Activated CD4-positive, alpha-beta memory T cell treated with anti-CD3 and anti-CD28 coated beads, Interleukin-2, amount 10 ng/mL, durations not matched to agents 7 days and 5 days (primary cell): ENCODE measurements at places on chromosomes 1 and 21. TPM values are rescaled to one million over a fixed set of nuclear protein-coding genes. Genes with fewer than 3 reads are reported as not detected.
A peak's percentile ranks its signal among the peaks of the same experiment; 100 is the strongest.

DNA sequence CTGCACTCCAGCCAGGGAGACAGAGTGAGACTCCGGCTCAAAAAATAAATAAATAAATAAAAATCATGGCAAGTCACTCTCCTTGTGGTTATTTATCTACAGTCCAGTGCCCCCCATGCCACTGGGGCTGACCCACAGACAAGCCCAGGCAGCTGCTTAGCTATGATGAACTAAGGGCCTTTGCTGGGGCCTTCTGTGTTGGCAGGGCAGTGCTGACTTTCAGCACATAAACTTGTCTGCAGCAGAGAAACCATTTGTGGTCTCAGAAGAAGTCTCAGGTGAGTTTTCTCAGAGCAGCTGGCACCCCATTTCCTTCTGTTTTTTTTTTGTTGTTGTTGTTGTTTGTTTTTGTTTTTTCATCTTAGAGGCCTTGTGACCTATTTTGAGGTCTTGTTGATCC lies 20.9 kb upstream of the CFHR4 start:
- no peak for DNase-seq

DNA sequence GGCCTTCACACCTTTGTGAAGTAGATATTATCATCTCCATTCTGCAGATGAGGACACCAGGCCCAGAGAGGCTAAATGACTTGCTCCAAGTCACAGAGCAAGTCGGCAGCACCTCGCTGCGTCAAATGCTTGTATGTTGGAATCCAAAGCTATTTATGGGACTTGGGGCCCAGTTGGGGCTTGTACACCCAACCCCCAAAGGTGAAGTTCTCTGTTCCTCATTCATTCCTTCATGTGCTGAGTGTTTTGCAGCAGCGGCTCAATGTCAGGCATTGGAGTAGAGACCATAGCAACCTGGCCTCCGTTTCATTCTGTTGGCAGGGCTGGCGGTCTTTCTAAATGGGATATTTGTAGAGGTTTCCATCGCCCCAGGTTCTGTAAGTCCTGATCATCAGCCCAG lies 113.4 kb upstream of the SLC25A33 start:
- no peak for DNase-seq

The IL6R gene
- total RNA-seq = 16.0 TPM

The WDR64 gene
- 0.13 TPM for total RNA-seq

DNA sequence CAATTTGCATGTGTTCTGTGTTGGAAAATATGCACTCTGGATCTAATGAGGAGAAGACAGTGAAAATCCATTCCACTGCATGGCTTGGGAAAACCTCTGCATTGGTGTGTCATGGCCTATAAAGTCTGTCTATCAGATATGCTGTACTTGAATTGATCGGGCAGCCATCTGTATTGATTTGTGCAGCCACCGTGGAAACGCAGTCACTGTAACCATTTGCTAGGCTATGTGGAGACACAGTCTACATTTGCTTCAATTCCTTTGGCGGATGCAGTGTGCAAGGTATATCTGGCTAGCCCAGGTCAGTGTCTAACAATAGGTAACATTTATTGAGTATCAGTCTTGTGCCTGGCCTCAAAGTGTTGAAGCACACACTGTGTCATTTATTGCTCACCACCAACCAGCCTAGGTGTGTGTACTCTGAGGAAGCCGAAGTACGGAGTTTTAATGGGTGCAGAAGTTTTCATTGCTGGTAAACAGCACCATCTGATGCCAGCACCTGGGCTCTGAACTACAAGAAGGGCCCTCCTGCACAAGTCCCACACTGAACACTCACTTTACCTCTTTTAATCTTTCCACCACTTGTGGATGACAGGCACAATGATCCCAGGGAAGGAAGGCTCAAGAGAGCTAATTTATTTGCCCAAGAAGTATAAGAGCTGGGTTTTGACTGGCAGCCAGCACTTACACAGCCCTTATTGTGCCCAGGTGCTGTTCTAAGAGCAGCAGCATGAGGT lies 83.4 kb downstream of the DAB1 start:
- no peak for DNase-seq

The PTGS2 gene
- 0.13 TPM for total RNA-seq

GRCh38 chr1:156795787-156796186 lies 20.9 kb downstream of the SH2D2A start:
- no peak for DNase-seq

DNA sequence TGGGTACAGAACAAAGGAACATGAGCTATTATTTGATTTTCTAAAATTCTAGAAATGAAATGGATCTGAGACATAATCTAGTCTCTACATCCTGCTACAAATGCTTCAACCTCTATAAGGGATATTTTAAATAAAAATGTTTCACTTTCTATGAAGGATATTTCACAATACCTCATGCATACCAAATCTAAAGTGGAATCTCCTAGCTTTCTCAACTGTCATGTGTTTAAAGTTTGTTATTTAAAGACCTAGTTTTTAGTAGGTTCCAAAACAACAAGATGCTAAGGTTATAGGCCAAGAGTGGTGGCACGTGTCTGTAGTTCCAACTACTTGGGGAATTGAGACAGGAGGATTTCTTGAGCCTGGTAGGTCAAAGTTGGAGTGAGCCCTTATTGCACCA lies 47.6 kb downstream of the KDM5B start:
- no peak for DNase-seq

DNA sequence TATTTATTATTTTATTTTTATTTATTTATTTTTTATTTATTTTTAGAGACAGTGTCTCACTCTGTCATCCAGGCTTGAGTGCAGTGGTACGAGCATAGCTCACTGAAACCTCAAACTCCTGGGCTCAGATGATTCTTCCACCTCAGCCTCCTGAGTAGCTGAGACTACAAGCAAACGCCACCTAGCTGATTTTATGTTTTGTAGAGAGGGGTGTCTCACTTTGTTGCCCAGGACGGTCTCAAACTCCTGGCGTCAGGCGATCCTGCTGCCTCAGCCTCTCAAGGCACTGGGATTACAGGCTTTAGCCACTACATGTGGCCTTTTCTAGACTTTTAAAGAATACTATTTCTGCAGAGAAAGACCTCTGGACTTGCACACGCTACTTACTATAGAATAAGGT lies 61.3 kb upstream of the C1orf53 start:
- no peak for DNase-seq

DNA sequence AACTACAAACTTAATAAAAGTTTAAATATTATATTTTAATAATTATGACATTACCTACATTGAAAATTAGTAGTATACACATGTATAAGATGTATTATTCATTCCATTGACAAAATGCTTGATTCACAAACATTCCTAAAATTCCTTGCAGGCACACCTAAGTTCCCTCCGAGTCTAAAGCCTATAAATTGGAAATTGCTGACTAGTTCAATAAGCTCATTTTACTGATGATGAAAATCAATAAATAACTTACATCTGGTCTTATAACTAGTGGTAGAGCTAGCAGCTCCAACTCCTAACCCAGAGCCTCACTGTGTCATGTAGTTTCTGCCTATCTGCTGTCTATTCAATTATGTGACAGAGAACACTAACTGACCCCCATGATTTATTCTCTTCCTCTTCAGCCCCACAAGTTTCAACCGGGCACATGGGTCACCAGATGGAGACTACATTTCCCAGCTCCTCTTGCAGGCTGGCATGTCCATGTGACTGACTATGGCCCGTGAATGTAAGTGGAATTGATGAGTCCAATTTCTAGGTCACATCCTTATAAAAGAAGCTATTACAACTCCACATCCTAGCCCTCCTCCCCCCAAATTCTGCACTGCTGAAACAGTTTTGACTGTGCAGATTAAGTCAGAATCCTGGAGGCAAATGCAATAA lies 29.6 kb upstream of the LRRC8D start:
- DNase-seq = no peak

GRCh38 chr1:167683641-167684502 lies 37.9 kb upstream of the MPZL1 start:
- no peak for DNase-seq

The PLA2G4A gene
- 0.20 TPM for total RNA-seq

The RNU1-1 gene
- 1,691 TPM for total RNA-seq

GRCh38 chr1:165600793-165601192 lies 30.2 kb upstream of the MGST3 start:
- no peak for DNase-seq

The TMIGD3 gene
- total RNA-seq = not detected

DNA sequence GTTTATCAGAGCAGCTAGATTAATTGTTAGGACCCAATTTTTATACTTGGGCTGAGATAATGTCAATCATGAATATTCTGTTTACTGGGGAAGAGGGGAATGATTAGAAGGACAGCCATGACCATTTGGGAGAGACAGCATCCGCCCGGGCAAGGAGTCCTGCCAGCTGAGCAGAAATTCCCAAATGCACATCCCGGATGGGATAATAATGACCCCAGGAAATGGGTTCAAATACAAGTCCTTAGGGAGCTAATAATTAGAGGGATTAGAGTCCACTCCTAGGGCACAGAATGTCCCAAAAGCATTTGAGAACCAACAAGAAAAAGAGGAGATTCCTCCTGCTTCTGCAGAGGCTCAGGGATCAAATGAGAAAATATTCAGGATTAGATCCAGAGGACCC lies 115.9 kb downstream of the LRRC53 start:
- DNase-seq = no peak

The LRRC3 gene
- total RNA-seq = 3.7 TPM

The ZBTB8B gene
- not detected for total RNA-seq

DNA sequence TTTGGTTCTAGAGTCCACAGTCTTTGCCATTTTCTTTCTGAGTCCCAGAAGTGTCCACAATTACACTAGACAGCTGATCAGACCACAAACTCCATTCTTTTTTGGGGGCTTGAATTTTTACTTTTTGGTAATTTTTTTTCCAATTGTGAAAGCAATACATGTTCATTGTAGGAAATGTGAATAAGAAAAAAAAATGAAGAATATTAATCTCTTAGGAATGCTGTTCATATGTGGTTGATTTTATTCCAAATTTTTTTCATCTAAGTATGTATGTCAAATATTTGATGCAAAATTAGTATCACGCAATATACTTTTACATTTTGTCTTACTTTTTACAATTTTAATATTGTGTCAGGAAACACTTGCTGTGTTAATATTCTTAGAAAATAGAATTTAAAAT lies 76.4 kb upstream of the ETS2 start:
- DNase-seq = no peak

The OR2T6 gene
- not detected for total RNA-seq

The KCNA3 gene
- 84.9 TPM for total RNA-seq

DNA sequence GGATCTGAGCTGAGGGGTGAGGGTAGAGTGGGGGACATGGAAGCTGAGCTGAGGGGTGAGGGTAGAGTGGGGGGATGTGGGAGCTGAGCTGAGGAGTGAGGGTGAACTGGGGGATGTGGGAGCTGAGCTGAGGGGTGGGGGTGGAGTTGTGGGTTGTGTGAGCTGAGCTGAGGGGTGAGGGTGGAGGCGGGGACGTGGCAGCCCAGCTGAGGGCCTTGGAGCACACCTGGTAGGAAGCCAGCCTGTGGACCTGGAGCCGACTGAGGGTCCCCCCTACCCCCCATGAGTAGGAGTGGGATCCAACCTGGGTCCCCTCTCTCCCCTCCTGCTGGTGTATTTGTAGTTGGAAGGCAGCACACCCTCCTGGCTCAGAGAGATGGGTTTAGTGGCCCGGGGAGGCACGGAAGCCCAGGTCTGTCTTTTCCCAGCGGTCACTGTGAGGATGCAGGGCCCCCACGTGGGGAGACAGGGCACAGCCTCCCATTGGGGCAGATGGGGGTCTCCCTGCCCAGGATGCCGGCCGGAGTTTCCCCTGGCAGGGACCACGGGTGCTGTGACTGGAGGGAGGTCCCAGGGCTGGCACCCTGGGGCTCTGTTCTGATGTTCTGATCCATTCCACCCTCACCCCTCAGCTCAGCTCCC lies 13.2 kb upstream of the NPHP4 start:
- no peak for DNase-seq

- DNase-seq = no peak
Measured at GRCh38 chr1:98113811-98114210, 193.0 kb upstream of the DPYD start.

DNA sequence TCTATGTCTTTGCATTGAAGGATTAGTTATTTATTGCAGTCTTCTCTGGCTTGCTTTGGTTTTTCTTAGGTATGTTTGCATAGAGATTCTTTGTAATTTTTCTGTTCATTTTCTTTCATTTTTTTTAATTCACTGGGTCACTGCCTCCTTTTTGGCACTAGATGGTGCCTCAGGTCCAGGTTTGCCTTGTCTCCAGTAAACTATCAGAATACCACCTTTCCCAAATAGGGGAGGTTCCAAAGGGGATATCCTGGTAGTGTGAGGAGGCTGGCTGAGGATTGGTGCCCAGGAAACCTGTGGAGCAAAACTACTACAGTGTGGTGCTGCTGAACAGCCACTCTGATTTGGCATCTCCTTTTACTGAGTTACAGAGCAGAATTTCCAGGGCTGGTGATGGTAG lies 257.1 kb downstream of the KCTD3 start:
- no peak for DNase-seq

DNA sequence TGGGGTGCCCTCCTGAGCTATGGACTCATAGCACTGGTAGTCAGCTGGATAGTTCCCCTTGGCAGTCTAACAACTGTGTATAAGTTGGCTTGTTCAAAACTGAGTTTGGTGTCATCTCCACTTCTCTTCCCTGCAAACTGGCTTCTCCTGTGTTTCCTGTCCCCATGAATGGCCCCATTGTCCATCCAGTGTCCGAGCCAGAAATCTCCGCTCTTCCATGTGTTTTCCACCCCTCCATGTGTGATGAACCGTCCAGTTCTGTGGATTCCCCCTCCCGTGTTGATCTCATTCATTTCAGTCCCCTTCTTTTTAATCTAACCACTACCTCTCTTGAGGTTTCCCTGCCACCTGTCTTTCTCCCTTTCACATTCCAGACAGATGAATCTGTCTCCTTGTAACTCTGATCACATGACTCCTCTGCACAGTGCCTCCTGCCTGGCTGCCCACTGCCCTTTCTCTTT lies 195.7 kb downstream of the ROR1 start:
- no peak for DNase-seq

- DNase-seq = no peak
Measured at GRCh38 chr1:212620293-212620692, 11.7 kb downstream of the ATF3 start.

- no peak for DNase-seq
Measured at GRCh38 chr21:27569091-27569490, 602.2 kb upstream of the ADAMTS5 start.

DNA sequence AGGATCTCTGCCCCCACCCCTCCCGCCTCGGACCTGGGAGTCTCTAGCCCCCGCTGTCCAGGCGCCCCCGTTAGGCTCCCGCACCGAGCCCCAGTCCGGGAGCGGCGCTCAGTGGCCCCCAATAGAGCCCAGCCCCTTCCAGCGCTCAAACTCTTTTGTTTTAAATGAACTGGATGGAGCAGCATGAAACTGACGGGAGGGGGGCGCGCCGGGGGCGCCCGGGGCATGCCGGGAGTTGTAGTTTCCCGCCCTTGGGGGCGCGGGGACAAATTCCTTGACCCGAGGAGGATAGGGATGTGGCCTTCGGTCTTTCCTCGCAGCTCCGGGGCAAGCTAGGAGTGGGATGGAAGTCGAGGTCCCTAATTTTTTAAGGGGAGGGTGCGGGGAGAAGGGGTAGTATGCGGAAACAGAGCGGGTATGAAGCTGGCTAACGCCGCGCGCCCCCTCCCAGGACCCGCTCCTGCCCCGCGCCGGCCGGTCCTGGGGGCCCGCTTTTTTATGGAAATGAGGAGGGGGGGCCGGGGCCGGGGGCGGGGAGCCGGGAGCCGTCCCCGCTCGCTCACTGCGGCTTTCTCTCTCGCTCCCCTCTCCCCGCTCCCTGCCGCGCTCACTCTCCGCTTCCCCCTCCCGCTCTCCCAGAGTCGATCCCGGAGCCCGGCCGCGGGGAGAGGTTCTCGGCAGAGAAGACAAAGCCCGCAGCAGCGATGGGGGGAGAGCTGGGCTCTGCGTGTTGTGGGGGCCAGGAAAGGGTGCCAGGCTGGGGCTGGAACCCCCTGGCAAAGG lies at the start of gene MEX3A:
Gene MEX3A, minus strand, starts transcription at position 157 of the 783 bp plus-strand sequence. CDS start 467 bp downstream, outside the sequence.
- peak; percentile 66 for DNase-seq
